ENCODE measurements at places on chromosomes 3 and 15.

- DNase-seq, result no peak
These were observed 130.8 kb upstream of the IL12A start for GRCh38 chr3:159857840-159858239.

DNA sequence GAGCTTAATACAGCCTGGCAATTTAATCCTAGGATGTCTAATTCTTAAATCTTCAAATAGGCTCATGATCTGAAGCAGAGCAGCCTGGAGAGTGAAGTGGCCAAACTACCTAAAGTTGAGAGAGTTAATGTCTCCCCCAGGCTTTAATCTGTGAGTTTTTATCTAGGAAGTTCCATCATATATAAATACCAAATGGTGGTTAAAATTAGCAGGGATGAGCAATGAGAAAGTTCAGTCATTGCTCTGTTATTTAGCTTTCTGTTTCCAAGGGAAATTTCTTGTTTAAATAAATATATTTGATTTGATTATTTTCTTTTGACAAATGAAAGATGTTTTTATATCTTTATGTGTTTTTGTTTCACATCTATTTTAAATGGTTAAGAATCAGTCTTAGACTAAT, 274.4 kb upstream of the UMPS start:
- DNase-seq, result no peak

DNA sequence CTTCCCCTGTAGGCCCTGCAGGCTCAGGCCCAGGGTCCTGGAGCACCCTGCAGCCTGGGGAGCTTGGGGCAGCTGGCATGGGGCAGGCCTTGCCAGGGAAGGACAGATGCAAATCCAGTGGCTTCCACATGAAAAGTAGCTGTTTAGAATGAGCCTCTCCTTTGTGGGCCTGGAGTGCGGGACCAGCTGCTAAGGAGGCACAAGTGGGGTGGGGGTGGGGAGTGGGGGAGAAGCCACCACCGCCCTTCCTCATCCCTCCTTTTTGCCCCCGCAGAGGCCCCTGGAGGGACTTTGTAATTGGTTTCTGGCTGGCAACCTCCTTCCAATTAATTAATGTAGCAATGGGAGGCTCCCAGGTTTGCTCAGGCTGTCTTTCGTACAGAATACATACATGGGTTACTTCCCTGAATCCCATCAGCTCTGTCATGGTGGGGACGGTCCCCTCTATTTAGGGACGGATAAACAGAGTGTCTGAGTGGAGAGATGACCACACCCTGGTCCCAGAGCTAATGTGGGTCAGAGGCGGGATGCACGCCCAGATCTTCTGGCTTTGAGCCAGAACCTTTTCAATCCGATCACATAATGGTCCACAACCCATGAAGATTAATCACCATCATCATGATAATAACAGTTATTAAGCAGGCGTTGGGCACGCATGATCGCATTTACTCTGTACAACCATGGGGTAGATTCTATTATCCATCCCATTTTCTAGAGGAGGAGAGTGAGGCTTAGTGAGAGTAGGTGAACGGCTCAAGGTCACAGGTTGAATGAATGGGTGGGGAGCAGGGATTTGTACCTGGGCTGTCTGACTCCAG, 6.2 kb downstream of the CORO2B start:
- no peak for DNase-seq

GRCh38 chr3:46350262-46350565, 3.7 kb upstream of the CCR2 start:
- no peak for DNase-seq

- peak; percentile 54 for DNase-seq
These were observed 46.1 kb downstream of the SMAD6 start for GRCh38 chr15:66747886-66748707.

- DNase-seq, result no peak
These were observed 29.0 kb downstream of the ADCY5 start for GRCh38 chr3:123419850-123420297.

DNA sequence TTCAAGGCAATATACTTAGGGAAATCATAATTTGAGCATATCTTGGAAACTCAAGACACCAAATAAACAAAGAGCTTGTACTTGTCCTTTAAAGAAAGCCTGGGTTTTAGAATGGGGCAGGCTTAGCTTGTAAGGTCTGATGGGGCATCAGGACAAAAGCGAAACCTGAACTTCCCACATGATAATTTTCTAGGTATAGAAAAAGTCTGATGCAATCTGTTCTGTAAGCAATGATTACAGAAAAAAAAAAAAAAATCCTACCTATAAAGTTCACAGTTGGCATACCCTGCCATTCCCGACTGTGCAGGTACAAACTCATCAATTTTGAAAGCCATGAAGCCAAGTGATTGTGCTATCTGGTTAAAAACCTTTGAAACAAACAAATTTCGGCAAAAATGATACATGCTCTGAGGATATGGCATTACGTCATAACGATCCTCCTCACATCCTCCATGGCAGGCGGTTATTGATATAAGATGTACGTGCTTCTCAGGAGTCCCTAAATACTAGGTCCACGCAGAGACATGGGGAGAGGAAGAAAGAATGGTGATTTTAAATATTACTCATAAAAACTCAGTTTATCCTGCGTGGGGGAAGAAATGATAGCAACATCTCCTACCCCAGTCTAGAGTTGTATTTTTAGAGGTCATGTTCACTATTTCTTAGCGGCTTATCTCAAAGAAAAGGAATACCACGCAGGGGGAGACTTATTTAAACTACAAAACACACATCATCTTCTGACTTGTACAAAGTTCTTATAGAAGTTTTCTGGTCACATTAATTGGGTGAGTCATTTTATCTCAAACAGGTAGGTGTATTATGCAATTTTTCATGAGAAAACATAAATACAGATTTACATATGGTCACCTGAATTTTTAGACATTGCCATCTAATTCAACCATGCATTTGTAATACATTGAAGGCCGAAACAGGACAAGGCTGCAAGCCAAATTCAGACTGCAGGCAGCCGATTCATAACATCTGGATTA, 27.0 kb downstream of the MB21D2 start:
- DNase-seq, result no peak

- DNase-seq, result no peak
These were observed 9.5 kb upstream of the DPPA4 start for GRCh38 chr3:109346770-109347295.

- peak; percentile 47 for DNase-seq
These were observed 593 bp downstream of the TMOD2 start for GRCh38 chr15:51751697-51752683.

DNA sequence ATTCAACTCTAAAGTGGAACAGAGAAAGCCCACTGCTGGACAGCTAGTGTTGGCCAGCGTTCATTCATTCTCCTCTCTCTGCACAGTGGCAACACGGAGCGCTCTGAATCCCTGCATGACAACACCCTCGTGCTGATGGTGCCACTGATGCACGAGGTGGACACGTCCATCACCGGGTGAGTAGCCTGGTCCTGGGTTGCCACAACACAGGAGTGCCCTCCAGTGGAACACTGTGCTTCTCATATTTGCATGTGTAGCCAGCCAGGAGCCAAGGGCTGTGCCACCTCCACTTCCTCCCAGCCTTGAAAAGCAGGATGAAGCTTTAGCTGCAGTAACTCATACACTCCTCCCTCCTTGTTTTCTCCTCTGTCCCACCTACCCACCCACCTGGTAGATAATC, 120.0 kb upstream of the CTDSPL start:
- peak; percentile 88 for DNase-seq

GRCh38 chr3:130671545-130672312, 74.9 kb downstream of the PIK3R4 start:
- DNase-seq, result no peak

DNA sequence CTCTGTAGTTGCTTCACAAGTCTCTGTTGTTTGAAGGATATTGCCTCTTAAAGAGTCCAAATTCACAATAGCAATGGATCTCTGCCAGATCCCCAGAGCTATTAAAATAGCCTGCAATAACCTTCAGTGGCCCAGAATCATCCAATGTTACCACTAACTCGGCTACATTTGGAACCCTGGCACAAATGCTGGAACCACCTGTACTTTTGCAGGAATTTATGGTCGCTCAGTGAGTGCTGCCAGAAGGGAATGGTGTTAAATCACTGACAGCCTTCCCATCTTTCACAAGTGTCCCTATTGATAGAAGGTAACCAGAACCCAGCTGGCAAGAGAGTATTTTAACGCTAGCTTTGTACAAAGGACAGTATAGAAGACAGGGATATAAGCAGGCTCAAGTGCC, 298.8 kb upstream of the PLSCR5 start:
- no peak for DNase-seq

DNA sequence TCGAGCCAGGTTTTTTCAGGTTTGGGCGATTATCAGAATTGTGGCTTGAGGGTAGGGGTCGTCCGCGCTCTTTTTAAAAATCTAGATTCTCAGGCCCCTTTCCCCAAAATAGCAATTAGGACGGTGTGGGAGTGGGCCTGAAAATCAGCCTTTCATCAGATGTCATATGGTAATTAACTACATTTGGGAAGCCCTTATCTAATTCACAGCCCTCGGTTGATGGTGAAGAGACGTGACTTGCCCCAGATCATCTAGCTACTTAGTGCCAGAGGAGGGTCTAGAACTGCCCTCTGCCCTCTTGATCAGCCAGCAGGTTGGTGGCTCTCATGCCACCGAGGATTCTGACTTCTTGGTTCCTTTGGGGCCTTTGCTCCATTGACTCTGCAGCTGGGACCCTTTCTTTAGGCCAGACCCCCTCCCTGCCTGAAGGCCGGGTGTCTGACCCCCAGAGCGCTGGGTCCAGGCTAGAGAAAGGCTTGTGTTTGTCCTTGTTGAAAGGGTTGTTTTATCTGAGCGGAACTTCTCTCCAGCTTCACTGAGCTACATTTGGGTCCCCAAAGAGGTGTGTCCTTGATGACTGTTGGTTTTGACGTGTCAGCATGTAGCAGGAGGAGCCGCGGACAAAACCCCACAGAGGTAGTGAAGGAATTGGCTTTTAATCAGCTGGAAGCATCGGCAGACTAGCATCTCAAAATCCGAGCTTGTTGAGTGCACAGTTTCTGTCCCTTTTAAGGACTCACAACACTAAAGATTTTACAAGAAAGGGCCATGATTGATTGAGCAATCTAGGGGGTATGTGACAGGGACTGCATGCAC, 857 bp downstream of the AEN start:
- DNase-seq, result peak; percentile 73

GRCh38 chr3:61938878-61939549, 377.6 kb downstream of the PTPRG start:
- DNase-seq, result no peak

GRCh38 chr3:177516158-177517011, 319.1 kb upstream of the TBL1XR1 start:
- DNase-seq, result peak; percentile 74

DNA sequence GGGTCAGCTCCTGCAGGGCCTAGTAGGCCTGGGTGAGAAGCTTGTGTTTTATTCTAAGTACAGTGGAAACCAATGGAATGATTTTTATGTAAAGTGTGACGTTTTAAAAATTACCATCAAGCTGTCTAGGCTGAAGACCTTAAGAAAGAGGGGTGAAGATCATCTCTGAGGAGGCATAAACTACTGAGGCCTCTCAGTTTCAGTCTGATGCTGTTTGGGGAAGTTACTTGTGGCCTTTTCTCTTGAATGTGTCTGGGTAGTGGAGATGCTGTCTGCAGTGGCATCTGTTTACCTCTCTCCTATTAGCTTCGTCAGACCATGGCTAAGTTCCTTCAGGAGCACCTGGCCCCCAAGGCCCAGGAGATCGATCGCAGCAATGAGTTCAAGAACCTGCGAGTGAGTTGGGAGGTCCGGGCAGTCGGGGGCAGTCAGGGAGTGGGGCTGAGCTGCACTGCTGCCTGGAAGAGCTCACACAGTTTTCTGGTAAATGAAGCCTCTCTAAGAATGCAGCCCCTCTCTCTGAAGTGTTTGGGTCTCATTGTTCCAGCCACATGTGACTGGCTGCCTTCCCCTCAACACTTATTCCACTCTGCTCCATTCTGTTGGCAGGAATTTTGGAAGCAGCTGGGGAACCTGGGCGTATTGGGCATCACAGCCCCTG, 1.9 kb downstream of the IVD start:
- DNase-seq, result no peak

- no peak for DNase-seq
These were observed 27.6 kb downstream of the CPOX start for GRCh38 chr3:98565843-98566242.

GRCh38 chr3:11226042-11226370, 46.2 kb upstream of the ATG7 start:
- DNase-seq, result no peak

DNA sequence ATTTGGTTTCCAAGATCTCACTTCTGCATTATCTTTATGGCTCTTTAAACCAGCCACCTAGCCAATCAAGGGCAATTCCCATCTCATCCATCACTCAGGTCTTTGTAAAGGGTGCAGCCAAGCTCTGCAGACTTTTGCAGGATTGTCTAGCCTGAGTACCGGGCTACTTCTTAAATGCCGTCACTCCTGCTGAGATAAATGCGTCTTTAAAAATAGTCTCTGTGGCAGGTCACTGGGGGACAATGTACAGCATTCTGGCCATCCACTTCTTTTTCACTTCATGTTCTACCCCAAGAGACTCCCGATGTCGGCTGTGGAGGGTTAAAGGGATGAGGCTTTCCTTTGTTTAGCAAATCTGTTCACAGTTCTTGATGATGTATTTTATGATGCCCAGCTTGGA, 194.7 kb downstream of the SV2B start:
- no peak for DNase-seq

DNA sequence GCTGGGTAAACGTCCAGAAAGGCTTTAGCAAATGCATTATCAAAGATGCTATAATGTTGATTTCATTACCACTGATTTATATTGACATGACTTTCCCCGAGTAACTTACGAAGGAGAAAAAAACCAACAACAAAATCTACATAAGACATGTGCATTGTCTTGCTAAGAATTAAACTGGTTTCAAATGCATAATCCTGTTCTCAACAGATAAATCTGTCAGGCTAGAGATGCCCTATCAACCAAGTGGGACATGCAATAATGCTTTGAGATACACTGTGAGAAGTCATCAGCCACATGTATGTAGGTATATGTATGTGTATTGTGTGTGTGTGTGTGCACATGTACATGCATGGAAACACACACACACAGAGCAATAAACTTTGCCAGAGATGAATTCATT, 195.6 kb downstream of the MEIS2 start:
- DNase-seq, result no peak

DNA sequence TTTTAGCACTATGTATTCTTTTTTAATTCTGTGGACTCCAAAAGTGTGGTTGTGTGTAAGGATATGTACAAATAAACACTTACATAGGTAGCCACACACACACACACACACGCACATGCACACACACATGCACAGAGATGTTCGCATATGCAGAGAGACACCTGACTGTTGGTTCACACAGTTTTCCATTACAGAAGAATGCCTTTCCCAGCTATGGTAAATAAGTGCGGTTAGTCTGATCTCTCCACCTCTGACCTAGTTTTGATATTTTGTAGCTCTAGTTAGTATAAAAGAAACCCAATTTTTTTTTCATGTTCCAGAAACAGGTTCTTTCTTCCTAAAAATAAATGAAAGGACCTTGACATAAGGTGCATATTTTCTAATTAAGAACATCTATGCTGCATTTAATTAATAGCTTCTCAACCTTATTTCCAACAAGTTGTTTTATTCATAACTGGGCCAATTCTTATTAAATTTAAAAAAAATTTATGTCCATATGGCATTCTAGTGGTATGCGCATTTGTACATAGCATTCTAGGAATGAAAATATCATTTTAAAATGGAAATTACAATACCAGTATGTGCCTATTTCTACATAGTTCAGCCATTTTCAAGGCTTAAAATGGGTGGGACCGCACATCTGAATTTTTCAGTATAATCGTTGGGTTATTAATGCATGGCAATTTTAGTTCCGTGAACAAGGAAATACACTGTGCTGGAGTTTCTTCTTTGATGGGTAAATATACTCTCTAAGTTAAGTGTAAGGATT, 27.2 kb downstream of the TMEM108 start:
- no peak for DNase-seq

Data from lung microvascular endothelial cell (primary cell).